Fibroblast of villous mesenchyme (primary cell): ENCODE measurements at places on chromosomes 1 and 21.

DNA sequence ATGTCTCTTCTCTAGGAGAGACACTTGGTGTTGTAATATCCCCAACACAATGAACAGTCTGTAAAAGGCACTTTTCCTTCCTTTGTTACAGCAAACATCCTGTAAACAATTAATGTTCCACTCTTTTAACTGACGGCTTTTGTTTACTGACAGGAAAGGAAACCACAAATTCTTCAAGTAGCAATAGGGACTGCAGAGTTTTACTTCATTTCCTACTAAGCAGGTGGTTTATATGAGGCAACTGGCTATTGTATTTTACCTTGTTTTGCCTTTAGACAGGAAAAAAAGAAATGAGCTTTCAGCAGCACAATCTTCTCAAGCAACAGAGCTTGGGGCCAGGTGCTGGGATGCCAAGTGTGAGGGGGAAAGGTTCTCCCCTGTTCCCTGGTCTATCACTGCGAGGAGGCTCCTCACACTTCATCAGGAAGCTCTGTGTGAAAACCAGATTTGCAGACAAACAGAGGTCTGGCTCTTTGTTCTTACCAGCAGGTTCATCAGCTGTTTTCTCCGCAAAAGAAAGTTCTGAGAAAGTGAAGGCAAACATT, 51.2 kb downstream of the SIPA1L2 start:
- DNase-seq: no peak

- DNase-seq: no peak
Measured at GRCh38 chr21:33231526-33231925, 1.8 kb downstream of the IFNAR2 start.

- DNase-seq: peak; percentile 72
Measured at GRCh38 chr1:942864-943533, 16.1 kb downstream of the NOC2L start.

- no peak for DNase-seq
Measured at GRCh38 chr1:227942021-227942715, 5.6 kb downstream of the WNT9A start.

DNA sequence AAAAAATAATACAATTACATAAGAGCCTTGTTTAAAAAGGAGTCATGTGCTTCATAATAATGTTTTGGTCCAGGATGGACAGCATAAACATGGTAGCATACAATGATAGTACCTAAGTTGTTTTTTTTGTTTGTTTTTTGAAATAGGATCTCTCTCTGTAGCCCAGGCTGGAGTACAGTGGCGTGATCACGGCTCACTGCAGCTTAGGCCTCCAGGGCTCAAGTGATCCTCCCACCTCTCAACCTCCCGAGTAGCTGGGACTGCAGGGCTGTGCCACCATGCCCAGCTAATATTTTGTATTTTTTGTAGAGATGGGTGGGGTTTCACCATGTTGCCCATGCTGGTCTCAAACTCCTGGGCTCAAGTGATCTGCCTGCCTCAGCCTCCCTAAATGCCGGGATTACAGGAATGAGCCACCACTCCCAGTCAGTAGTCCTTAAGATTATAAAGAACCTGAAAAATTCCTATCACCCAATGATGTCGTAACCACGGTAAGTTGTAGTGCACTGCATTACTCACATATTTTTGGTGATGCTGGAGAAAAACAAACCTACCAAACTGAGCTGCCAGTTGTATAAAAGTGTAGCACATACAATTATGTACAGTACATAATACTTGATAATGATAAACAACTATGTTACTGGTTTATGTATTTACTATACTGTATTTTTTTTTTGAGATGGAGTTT, 22.4 kb upstream of the RCOR3 start:
- no peak for DNase-seq
